Stimulated activated CD4-positive, alpha-beta T cell treated with anti-CD3 and anti-CD28 coated beads, Interleukin-4, amount 100 ng/mL, for 4 hours (primary cell): ENCODE measurements at places on chromosomes 3 and 15.

- no peak for DNase-seq
Measured at GRCh38 chr15:63056829-63057228, 14.3 kb downstream of the TPM1 start.

DNA sequence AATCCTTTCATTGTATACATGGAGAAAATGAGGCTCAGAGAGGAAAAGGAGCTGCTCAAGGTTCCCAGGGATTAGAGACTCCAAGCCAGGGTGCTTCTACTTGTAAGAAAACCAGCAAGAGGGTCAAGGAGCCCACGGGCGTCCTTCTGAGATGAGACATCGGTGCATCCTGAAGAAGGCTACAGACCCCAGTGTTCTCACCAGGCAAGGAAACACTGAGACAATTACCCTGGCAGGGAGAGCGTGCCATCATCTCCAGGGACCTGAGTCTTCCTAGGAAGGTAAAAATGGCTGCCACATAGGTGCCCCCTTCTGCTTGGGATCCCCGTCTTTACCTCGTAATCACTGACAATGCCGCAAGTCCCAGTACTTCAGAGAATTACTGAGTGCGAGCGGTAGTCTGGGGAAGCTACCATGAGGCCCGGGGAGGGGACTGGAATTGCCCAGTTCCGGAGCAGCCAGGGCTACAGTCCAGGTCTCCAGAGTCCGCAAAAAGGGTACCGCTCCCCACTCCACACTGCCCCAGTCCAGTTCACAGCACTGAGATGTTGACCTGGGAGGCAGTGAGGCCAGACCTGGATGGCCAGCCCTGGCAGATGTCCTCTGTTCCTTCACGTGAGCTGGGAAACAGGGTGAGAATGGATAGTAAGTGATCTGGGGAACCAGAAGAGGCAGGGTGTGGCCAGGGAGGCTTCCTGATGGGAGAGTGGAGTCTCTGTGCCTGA is 164.7 kb upstream of the SMAD3 start:
- DNase-seq = no peak

GRCh38 chr3:85979034-85979433 is 1011.9 kb downstream of the VGLL3 start:
- DNase-seq = no peak

DNA sequence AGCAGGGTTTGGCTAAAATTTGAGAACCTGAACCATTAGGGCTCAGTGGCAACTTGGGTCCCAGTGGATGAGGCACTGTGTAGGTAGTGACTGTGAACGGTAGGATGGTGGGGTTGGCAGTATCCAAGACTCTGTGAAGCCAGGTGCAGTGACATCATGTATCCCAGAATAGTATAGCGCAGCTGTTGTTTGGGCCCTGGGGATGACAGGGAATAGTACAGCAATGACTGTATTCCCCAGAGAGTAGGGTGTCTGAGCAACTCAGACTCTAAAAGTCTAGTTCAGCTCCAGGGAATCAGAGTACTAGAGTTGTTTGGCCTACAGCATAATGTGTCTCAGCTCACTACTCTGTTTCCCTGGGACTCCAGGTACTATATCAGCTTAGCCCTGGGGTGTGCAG is 20.7 kb upstream of the PPP2R3A start:
- no peak for DNase-seq

GRCh38 chr3:22939349-22939748 is 263.8 kb upstream of the UBE2E2 start:
- DNase-seq = no peak

GRCh38 chr3:52019352-52020080 is 23.8 kb upstream of the RPL29 start:
- DNase-seq = no peak

DNA sequence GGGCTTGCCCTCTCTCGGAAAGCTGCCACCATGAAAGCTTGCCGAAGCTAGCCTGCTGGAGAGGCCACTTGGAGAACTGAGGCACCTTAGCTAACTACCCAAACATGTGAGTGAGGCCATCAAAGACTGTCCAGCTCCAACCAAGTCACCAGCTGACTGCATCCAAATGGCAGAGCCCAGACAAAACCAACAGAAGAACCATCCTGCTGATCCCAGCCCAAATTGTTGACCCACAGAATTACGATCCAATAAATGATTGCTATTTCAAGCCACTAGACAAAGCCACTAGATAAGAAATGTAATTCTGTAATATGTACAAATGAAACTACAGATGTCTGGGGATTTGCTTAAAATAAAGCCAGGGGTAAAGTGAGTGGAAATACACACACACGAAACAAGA is 109.8 kb upstream of the TRPM1 start:
- no peak for DNase-seq

DNA sequence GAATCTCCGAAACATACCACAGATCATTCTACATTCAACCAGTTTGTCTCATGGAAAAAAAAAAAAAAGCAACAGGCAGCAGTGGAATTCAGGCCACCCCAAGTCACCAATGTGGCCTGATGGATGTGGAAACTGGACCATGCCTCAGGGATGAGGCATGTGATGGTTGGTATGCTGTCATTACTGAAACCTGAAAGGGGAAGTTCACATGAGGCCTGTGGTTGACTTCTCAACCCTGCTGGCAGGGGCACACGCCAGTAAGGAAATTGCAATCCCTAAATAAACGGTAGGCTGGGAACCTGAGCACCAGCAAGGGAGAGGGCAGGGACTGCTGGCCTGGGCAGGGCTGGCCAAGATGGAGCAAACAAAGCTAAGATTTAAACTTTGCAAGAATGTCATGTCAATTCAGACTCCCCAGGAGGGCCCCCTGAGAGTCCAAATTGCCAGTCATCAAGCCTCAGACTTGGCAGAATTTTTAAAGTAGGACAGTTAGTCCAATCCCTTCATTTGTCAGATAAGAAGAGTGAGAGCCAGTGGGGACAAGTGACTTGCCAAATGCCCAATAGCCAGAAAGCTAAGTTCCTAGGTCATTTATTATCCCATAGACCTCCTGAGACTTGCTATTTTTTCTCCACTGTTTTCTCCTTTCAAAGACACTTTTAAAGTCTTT is 310.4 kb downstream of the ERC2 start:
- DNase-seq = no peak

- no peak for DNase-seq
Measured at GRCh38 chr15:92870010-92870591, 30.0 kb upstream of the CHD2 start.

- DNase-seq = no peak
Measured at GRCh38 chr3:70276901-70277300, 35.5 kb downstream of the MDFIC2 start.

GRCh38 chr3:51887620-51888019 is 12.2 kb upstream of the IQCF5 start:
- no peak for DNase-seq

DNA sequence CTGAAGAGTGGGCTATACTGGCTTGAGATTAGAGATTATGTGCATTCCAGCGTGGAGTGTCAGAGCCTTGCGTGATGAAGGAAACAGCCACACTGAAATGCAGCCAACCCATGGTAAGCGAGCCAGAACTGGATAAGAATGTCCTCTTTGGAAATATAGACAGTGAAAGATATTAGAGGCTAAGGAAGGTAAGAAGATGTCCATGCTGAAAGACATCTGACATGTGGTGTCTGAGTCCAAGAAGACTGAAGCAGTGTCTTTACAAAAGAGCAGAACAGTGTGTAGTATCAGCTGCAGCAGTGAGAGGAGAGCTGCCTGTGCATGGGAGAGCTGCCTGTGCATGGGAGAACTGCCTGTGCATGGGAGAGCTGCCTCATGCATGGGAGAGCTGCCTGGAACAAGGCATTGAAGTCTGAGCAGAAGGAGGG is 672.2 kb downstream of the DIPK2A start:
- no peak for DNase-seq

- no peak for DNase-seq
Measured at GRCh38 chr3:178583963-178584575, 47.8 kb downstream of the KCNMB2 start.

- no peak for DNase-seq
Measured at GRCh38 chr3:98728672-98729071, 34.5 kb upstream of the ST3GAL6 start.

GRCh38 chr3:52093756-52094545 is 37.6 kb upstream of the DUSP7 start:
- no peak for DNase-seq

- DNase-seq = no peak
Measured at GRCh38 chr3:112776000-112776399, 70.7 kb downstream of the CD200R1L start.

DNA sequence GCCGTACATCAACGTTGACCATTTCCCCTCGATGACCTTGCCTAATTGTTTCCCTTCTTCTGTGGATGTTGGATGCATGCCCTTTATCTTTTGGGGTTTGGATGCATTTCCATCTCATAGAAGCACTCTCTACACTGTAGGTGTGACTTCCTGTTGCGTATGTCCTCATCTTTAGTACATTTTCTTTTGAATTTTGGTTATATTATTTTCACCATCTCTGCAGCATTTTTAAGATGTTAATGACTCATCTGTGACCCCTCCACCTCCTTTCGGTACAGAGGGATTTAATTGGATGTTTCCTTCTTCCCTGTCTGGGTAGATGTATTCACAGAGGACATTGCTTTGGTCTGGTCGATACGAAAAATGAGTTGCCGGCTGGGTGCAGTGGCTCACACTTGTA is 172.1 kb downstream of the APBA2 start:
- DNase-seq = no peak

- DNase-seq = no peak
Measured at GRCh38 chr3:53074366-53074696, 28.5 kb upstream of the SFMBT1 start.

DNA sequence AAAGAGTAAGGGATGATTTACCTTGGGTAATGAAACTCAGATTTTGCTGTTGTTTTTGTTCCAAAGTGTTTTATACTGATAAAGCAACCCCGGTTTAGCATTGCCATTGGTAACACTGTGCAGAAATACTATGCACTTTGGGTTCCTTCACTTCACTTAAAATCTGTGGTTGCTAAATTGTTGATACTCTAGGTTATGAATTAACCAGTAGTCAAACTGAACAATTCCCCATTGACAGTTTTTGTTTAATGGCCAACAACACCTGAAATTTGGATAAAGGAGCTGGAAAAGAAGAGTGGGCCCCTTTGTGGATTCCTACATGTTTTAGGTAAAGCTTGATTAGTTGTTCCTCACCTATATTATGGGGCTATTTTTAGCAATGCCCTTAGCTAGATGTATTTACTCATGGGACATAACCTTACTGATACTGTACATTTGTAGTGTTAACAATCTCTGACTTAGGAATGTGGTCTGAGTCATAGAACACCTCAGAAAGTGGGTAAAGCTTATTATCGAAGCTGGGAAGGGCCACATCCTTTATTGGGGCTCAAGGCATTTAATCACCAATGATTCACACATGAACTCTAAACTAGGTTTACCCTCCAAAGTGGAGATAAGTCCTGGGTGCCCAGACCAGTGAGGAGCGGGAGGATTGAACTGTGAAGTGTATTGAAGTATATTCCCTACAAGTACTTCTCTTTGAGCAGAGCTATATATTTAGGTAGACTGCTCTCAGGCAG is 29.5 kb upstream of the THRB start:
- DNase-seq = no peak

DNA sequence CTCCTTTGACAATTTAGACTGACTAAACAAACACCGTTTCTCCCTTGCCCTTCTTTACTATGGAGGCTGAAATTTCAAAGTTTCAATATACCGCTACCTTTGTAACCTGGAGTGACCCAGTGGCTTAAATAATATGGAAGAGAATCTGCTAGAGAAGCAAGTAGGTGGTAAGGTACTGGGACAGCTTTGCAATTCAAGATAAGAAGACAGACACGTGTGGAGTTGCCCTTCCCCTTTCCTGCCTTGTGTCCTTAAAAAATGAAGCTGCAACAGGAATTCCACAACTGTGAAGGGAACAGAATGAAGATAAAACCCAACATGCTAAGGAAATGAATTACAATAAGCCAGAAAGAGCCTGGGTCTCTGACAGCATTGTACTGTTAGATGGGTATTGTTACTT is 26.4 kb downstream of the CBLB start:
- no peak for DNase-seq

GRCh38 chr3:18575573-18575972 is 150.4 kb upstream of the SATB1 start:
- DNase-seq = no peak

DNA sequence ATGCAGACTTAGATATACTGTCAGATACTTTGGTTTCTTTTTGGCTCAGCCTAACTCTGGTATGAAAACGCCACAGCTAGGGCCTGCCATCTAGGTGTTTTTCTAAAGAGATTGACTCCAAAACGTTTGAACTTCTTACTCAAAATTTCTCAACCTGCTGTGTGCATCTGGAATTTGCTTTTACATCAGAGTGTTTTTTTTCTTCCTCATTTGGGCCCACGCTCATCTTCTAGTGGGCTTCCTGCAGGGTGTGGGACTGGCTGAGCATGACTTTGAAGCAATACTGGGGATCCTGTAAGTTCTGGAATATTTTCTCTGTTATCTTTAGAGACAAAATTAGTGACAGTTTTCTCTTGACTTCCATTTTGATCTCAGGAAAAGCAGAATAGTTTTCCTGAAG is 117.8 kb downstream of the NR1D2 start:
- DNase-seq = no peak

DNA sequence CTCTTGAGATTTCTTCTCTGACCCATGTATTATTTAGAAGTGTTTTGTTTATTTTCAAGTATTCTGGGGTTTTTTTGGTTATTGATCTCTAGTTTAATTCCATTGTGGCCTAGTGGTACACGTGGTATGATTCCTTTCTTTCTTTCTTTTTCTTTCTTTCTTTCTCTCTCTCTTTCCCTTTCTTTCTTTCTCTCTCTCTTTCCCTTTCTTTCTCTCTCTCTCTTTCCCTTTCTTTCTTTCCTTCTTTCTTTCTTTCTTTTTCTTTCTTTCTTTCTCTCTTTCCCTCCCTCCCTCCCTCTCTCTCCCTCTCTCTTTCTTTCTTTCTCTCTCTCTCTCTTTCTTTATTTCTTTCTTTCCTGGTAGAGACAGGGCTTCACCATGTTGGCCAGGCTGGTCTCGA is 85.7 kb upstream of the UBE2E1 start:
- DNase-seq = no peak
